ENCODE measurements at places on chromosomes 12 and 14.
A peak's percentile ranks its signal among the peaks of the same experiment; 100 is the strongest.

GRCh38 chr14:92676403-92677086 is 71.9 kb downstream of the LGMN start:
- no peak for DNase-seq

- DNase-seq = no peak
These were observed 1.1 kb downstream of the MIS18BP1 start for GRCh38 chr14:45251912-45252311.

DNA sequence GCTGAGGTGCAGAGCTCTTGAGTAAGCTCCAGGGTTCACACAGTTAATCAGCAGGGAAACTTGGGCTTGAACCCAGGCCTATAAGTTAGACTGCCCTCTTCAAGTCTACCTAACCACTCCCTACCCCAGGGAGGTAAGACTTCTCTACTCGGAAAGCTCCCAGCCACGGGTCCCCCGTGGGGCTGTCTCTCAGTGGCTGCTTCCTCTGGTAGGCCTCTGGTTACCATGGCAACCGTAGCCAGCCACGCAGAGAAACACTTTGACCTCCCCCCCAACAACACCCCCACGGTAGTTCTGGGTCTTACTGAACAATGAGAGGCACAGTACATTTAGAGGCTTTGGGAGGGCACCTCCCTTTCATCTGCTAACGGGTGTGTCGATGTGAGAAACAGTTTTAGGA is 245.2 kb downstream of the AACS start:
- no peak for DNase-seq

DNA sequence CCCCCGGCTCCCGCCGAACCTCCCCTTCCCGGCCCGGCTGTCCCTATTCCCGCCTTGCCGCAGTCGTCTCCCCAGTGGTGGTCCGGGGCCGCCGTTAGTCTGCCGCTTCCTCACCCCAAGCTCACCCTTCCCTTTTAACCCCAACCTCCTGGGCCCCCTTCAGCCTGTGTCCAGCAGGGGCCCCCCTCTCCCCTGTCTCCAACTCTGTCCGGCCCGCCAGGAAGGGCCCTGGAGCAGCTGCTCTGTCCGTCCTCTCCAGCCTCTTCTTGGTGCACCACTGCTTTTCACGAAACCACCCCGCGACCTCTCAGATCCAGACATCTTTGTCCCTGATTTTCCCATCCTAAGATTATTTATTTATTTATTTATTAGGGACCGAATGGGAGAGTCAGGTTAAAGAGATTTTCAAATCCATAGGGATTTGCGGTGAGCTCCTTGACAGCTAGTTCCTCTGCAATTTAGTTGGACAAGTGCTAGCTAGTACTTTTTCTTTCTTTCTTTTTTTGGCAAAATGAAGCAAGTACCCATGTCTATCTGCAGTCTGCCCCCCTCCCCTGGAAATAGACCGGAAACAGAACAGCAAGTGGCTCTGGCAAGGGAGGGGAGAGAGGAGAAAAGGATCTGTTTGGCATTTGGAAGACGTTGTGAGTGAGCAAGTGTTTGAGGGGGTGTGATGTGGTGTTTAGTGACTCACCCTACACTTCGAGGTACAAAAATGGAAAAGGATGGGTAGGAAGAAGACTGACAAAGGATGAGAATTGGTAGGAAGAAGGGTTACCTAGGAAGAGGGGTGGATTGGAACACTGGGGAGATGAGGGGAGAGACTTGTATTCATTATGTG is 632 bp downstream of the UBR7 start:
- peak; percentile 70 for DNase-seq

DNA sequence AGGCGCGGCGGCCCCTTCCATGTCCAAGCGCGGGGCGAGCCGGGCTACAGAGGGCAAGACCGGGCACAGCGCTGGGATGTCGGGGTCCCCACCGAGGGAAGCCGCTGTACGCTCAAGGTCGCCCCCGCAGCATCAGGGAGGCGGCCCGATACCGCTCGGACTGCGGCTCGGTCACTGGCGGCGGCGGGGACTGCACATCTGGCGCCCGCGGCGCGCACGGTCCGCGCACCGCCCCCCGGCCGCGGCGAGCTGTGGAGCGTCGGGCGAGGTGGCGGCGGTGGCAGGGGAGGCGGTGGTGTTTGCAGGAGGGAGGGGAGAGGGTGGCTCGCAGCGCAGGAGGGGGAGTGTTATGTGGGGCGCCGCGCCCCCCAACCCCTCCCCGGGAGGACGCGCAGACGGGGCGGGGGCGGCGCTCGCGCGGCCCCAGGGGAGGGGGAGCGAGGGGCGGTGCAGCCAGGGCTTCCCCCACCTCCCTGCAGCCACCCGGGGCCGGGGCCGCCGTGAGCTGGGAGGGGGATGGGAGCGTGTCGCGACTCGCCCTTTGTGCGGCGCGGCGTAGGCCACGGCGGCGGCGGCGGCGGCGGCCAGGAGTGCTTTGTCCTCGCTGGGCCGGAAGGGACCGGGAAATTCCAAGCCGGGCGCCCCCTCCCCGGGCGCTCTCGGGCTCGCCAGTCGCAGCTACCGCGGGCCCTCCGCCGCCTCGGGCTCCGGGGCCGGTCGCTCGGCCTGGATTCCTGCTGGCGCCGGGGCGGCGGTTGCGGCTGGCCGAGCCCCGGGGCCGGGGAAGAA is at the start of gene NUAK1:
Gene NUAK1, minus strand, starts transcription at position 322 of the 789 bp plus-strand sequence. Its CDS starts 301 bp downstream, at position 21.
- peak; percentile 85 for DNase-seq

DNA sequence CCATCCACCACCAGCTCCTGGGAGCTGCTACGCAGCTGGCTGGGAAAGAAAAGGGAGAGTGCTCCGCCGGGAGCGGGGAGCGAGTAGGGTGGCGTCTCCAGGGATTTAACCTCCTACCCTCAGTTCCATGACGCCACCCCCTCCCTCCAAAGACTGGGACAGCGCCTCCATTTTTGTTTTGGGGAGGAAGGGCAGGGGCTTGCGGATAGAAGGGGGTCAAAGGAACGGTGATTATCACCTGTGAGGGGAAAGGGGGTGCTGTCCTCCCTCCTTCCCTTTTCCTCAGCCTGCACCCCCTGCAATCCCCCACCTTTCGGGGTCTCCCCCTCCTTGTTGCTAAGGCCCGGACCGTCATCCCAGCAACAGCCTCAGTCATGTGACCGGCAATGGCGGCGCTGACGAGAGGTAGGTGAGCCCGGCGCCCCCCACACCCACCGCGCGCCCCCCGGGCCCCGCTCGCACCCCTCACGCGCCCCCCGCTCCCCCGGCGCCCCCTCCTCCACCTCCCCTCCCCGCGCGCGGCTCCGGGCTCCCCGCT is at the start of gene DTX3:
Gene DTX3, plus strand, starts transcription at position 371 of the 538 bp plus-strand sequence. CDS start 1,694 bp downstream, outside the sequence.
- DNase-seq = peak; percentile 41

DNA sequence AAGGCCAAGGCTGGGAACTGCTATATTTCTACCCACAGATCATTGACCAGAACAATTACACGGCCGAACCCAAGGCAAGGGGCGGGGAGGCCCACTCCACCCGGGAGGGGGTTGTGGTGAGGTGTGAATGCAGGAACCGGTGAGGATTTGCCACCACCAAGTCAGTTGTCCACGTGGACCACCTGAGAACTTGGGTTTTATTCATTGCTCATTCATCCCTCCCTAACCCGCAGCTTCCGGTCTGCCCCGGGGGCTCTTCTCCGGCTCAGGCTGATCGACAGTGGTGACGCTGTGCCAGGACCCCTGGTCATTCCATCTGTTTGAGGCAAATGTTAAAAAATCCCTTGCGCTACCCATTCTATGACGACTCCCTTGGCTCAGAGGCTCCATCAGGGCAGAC is 127.7 kb upstream of the RTL1 start:
- no peak for DNase-seq

GRCh38 chr14:103385929-103386712 is 906 bp downstream of the MARK3 start:
- no peak for DNase-seq

- no peak for DNase-seq
These were observed 5.3 kb upstream of the TMEM119 start for GRCh38 chr12:108602976-108603704.

GRCh38 chr12:48160807-48161206 is 3.5 kb upstream of the ASB8 start:
- peak; percentile 19 for DNase-seq

DNA sequence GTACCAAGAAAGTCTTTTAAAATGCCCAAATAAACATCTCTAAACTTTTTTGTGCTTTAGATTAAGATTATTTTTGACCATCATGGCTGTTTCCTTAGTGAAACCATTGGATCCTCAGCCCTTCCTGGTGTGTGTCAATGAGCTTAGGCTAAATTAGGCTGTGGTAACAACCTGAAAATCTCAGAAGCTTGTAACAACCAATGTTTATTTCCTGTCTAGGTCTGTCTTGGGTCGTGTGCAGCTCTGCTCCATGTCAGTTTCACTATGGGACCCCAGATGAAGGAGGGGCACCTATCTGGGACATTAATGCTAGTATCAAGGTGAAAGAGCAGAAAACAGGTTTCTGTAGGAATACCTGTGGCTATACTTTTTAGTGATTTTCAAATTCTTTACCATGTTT is 49.9 kb downstream of the KCNMB4 start:
- DNase-seq = no peak

- no peak for DNase-seq
These were observed 85.7 kb downstream of the SPPL3 start for GRCh38 chr12:120818416-120818815.

GRCh38 chr12:44616402-44616801 is 259.7 kb downstream of the NELL2 start:
- DNase-seq = peak; percentile 1

- no peak for DNase-seq
These were observed 28.7 kb downstream of the MAPKAPK5 start for GRCh38 chr12:111870706-111871105.

- peak; percentile 88 for DNase-seq
These were observed 76.3 kb upstream of the FUT8 start for GRCh38 chr14:65336191-65336591.

DNA sequence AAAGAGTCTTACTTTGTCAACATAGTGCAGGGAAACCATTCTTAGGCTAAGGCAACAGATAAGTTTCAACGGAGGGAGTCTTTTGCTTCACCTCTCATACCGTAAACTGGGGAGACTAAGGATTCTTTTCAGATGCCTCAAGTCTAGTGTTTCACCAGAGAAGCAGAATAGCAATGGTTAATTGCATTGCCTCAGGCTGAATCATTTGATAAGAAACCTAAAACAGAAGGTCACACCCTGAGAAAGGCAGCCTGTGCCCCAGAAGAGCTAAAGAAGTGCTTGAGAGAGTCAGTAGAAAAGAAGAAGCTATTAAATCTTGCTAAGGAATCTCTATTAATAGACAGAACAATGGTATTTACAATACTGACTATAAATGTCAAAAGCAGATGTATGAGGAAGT is 21.8 kb upstream of the ATXN7L3B start:
- no peak for DNase-seq

GRCh38 chr12:119036878-119037825 is 55.8 kb downstream of the SRRM4 start:
- peak; percentile 16 for DNase-seq

GRCh38 chr14:100474196-100474595 is 113.0 kb downstream of the BEGAIN start:
- no peak for DNase-seq

GRCh38 chr14:29671034-29671433 is 256.6 kb downstream of the PRKD1 start:
- peak; percentile 89 for DNase-seq

DNA sequence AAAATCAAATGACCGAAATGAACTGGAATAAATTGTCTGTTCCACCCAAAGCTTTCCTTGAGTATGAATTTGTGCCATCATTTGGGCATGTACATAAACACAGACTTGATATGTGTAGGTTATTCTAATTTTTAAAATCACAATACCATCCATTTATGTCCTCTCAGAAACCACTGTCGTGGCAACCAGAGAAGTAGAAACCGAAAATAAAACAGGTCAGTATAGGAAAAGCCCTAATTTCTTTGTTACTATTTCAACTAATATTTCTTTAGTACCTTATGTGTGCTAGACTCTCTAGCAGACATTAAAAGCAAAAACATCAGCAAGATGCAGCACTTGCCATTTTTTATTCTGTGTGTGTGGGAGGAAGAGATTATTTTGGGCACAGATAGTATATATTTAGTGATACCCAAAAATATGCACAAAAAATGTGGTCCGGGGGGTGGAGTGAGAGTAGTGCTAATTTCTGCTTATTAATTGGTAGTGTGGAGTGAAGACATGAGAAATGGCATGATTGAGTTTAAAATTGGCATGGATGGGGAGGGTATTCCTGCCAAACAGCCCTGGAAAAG is 130.8 kb upstream of the CNTN1 start:
- no peak for DNase-seq

GRCh38 chr12:16691624-16692023 is 85.7 kb upstream of the LMO3 start:
- DNase-seq = no peak

DNA sequence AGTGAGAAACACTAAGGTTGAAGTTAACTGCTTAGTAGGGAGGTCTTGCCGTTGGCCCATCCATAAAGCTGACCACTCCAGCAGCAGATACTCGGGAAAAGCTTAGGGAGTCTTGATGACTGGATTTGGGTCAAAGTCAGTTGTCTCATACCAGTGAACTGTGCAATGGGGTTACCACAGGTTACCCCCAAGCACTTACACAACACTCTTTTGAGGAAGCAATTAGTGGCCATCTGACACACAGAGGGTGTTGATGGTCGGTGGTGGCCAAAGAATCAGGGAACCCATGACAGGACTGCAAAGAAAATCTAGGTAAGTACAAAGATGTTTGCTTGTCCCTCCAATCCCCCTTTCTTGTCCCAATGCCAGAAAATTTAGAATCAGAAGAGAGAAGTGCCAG is 410.2 kb downstream of the APAF1 start:
- DNase-seq = no peak

DNA sequence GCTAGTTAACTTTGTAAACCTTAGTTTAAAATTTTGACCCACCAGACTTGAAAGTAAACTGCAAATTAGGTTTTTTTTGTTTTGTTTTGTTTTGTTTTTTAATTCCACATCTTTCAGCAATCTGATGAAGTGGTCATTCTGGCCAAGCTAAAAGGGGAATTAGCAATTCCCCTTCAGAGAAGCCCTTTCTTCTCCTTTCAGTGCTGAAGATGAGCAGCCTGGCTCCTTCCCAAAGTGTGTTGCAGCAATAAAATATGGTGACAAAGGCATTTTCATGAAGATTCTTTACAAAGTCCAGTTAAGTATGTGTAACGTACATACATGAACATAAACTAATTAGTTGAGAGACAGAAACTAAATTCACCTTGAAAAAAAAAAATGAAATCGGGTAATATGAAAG is 380.1 kb downstream of the NOVA1 start:
- no peak for DNase-seq

GRCh38 chr12:79927772-79928474 is 7.0 kb downstream of the PPP1R12A start:
- peak; percentile 45 for DNase-seq

- DNase-seq = no peak
These were observed 423.2 kb downstream of the RERGL start for GRCh38 chr12:17666641-17667324.

DNA sequence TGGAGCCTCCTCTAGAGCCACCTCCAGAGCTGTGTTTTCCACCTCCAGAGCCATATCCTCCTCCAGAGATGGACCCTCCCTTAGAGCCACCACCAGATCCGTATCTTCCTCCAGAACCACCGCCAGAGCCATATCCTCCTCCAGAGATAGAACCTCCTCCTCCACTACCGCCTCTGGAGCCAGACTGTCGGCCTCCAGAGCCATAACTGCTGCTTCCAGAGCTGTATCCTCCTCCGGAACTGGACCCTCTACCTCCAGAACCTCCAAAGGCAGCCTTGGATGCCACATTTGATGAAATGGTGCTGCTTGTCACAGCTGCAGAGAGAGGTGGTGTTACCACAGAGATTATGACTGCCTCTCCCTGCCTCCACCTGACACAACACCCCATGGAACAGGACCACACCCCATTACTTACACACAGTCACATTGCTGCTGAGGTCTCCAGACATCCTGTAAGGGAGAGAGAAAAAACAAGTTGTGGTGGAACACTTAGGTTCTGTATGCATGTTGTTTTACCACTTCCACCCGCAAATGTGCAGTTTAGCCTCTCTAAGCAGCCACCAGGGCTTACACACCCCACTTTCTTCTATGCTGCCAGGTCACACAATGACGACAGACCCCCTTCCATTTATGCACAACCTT is 6.8 kb downstream of the KRT2 start:
- DNase-seq = no peak

Measured in EH (cell line).